ENCODE measurements at places on chromosomes 3 and 15.

- DNase-seq: no peak
These were observed 29.9 kb upstream of the CCR2 start for GRCh38 chr3:46324036-46324435.

DNA sequence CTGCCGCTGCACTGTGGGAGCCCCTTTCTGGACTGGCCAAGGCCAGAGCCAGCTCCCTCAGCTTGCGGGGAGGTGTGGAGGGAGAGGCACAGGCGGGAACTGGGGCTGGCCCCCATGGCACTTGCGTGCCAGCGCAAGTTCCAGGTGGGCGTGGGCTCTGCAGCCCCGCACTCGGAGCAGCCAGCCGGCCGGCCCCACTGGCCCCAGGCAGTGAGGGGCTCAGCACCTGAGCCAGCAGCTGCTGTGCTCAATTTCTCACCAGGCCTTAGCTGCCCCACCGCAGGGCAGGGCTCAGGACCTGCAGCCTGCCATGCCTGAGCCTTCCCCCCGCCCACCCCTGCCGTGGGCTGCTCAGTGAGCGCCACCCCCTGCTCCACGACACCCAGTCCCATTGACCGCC is 4.6 kb upstream of the GPR156 start:
- no peak for DNase-seq

- DNase-seq: peak; percentile 64
These were observed 780 bp upstream of the ACAD9 start for GRCh38 chr3:128878556-128879124.

DNA sequence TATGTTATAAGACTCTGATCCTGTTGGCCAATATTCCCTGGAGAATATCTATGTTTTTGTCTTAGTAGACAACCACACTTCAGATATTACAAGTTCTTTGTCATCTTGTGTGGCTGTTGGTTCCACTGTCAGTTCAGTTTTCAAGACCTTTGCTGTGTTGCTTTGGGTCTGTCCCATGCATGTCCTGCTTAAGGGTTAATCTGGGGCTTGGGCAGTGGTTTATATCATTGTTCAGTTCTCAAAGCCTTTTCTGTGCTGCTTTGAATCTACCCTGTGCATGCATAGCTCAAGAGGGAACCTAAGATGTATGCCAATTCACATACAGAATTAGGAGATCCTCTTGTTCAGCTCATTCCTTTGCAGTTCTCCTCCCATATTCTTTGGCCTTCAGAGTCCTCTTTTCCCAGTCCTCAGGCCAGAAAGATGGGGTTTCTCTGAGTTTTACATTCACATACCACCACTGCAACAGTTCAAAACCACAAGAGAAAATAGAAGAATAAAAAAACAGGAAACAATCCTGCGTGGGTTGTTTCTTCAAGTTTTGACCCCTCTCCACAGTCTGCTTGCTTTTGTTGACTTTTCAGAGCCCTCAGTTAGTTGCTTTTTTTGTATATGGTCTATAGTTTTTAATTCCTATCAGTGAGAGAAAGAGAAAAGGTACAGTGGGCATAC is 21.6 kb downstream of the BUB1B start:
- DNase-seq: no peak

DNA sequence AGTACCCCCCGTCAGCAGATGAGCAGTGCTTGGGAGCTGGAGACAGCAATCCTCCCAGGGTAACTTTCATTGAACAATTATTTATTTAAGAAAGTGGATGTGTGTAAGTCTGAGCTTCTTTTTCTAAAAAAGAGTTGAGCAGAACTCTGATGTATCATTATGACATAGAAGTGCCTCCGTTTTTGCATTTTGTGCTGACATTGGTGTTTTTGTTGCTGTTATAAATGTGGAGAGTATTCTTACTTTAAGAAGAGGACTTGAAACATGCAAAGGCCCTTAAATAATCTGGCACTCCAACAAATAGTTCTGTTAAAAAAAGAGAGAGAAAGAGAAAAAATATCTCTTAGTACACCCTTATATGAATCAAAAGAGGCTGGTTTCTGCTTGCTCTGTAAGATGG is 217.1 kb downstream of the AGBL1 start:
- no peak for DNase-seq

Data from H54 (cell line).